Stimulated activated CD4-positive, alpha-beta T cell treated with anti-CD3 and anti-CD28 coated beads, Interleukin-12 subunit alpha, Interleukin-12 subunit beta, amount 100 ng/mL, for 4 hours (primary cell): ENCODE measurements at places on chromosomes 6 and 20.
A peak's percentile ranks its signal among the peaks of the same experiment; 100 is the strongest.

GRCh38 chr20:51434580-51435247, 107.8 kb downstream of the NFATC2 start:
- no peak for DNase-seq

DNA sequence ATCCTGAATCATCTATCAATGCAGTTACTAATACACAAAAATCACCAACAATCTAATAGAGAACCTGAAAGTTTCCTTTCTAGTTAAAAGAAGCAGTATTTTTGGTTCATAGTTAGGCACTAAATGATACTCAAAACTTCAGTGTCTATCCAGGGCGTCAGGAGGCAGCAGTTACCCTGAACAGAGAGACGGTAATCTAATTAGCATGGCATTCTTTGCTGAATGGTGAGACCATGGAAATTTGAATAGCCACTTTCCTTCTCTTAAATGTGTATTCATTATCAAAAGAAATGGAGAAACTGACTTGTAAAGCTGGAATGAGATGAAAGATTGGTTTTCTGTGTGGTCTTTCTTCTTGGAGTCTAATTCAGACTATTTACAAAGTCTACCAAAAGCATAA, 146.6 kb upstream of the BMP5 start:
- DNase-seq = no peak

DNA sequence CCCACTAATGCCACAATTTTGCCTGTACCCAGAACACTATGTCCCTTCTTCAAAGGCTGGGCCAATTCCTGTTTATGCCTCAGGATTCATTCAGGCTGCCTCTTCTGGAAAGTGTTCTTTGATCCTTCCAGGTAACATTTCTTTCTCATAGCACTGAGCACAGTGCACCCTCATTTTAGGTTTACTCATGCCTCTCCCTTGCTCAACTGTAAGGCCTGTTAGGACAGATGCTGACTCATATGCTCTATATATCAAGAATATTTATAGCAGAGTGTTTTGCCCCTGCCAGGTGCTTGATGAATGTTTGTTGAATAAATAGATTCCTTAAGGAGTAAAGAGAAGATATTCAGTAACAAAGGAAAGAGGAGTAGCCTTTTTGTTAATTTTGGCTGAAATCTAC, 263.9 kb downstream of the PHF3 start:
- no peak for DNase-seq

- DNase-seq = no peak
Measured at GRCh38 chr6:129281168-129281796, 398.3 kb downstream of the LAMA2 start.

GRCh38 chr20:3082306-3082951, 2.1 kb downstream of the AVP start:
- DNase-seq = no peak

GRCh38 chr6:168626046-168626602, 185.1 kb downstream of the SMOC2 start:
- no peak for DNase-seq

DNA sequence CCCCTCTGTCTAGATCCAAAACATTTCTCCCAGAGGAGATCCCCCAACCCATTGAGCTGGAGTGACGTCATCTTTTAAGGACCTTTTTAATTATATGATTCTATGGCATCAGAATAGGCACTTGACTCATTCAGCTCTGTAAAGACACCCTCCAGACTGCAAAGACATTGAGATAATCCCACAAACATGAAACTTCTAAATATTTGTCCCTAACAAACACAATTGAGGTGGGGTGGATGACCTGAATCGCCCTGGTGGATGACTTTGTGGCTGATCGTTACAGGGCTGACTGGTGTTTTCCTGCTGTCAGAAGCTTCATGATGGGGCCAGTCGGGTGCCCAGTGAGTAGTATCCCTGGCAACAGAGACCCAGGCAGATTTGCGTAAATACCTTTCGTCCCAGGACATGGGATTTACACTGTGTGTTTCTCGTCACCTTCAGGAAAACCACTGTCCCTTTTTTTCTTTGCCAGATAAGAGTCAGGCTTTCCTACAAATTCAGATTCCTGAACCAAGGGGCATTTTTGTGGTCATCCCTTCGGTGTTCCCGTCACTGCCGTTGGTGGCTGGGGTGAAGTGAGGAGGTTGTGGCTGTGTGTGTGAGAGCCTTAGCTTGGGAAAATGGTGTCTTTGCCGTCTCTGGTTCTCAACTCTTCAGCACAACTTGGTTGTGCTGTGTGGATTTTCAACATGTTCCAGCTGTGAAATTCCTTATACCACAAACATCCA, 5.3 kb upstream of the PCK1 start:
- no peak for DNase-seq

GRCh38 chr6:145147981-145148749, 587.2 kb downstream of the EPM2A start:
- no peak for DNase-seq

GRCh38 chr20:52060794-52061714, 130.5 kb downstream of the ZFP64 start:
- DNase-seq = no peak

GRCh38 chr20:37915434-37915787, 12.5 kb downstream of the VSTM2L start:
- DNase-seq = no peak

DNA sequence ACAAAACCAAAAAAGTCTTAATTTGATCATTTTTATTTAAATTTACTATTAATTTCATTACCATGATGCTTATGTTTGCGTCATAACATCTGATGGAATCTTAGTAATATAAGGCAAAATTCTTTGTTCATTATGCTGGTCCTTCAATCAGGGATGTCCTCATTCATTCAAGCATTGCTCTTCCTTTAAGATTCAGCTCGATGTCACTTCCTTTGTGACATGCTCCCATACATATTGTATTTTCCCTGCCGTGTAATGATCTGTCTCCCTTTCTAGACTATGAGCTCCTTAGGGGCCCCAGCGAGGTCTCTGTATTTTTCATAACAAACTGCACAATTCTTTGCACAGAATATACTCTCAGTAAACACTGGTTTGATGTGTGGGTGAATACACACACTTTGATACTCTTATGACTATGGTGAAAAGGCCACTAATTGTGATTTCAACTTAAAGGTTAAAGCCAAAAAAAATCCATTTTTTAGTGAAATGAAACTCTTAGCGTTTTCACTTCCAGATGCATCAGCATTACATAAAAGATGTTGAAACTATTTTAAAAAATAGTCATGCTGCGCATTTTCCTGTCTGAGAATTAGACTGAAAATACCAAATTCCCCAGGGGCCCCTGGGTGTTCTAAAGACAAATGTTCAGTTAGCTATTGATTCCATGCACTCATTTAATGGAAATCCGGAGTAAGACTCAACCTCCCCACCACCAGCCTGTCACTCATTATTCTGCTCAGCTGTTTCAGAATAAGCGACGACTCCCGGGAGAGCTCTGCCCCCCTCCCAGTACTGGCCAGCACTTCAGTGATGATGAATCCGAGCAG, 169.7 kb downstream of the ATXN1 start:
- peak; percentile 7 for DNase-seq
